GM23248 (cell line): ENCODE measurements at places on chromosomes 2 and 18.
A peak's percentile ranks its signal among the peaks of the same experiment; 100 is the strongest.

GRCh38 chr2:180314086-180314485, 307.0 kb upstream of the CWC22 start:
- peak; percentile 63 for DNase-seq

- DNase-seq, result peak; percentile 88
Measured at GRCh38 chr2:46187112-46187618, 110.0 kb upstream of the EPAS1 start.

- no peak for DNase-seq
Measured at GRCh38 chr2:3317871-3318590, 59.6 kb downstream of the EIPR1 start.

- DNase-seq, result no peak
Measured at GRCh38 chr18:58522132-58522531, 106.8 kb downstream of the ALPK2 start.

DNA sequence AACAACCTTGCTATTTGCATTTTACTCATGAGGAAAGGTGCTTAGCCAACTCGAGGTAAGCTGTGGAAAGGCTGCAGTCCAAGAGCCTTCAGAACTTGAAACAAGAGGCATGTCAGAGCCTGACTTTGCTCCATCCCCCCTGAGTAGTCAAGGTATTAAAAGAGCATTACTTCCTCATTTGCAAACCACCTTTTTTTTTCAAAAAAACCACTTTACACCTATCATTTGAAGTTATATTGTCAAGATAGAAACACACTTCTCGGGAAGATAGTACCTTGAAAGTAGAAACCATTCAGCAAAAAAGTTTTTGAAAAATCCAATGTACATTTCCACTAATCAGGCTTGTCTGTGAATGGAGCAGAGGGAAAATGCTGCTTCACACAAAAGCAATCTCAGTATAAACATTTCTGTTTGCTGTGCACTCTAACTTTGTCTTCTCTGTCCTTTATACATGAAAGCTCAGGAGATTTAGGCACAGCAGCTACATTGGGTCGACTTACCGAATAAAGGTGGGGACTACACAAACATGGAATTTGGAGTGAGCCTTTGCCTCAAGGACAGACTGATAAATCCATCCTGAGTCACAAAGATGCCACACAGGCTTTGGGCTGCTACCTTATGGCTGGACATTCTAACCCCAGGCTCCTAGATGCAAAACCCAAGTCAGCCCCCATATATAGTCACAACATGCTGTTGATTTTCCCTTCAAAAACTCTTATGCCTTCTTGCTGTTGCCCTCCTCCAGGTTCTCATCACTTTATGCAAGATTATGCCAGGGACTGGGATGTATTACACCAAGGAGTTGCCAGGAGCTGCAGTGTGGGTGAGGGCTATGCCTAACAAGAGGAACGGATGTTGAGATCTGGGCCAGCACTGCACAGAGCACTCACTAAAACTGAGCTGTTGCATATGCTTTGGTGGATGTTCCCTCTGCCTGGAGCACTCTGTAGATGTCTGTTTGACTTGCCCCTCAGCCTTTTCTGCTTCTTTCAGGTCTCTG, 41.4 kb upstream of the EML4 start:
- no peak for DNase-seq

DNA sequence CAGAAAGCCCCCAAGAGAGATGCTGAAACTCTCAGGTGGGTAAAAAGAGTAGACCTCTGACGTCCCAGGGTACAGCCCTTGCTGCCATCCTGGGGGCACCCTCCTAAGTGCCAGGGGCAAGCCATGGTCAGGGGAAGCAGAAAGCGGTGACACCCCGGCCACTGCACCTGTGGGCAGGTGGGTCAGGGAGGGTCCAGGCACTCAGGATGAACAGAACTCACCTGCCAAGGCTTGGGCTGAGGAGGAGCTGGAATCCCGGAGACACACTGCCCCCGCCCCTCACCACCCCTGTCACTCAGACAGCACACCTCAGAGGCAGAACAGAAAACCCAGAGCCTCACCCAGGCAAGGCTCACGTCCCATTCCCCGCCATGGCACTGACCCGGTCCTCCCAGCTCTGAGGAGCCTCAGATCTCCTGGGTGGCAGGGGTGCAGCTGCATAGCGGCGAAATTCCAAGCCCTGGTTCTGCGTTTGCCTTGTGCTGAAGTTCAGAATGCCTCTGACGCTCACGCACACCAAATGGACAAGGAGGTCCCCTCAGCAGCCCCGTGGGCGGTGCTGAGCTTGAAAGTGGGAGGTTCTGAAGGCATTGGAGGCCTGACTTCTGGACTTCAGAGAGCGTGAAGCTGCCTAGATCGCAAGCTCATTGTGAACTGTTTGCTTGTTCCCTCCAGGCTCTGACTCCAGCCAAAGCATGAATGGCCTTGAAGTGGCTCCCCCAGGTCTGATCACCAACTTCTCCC, 4.3 kb downstream of the GPR17 start:
- DNase-seq, result peak; percentile 34

- peak; percentile 93 for DNase-seq
Measured at GRCh38 chr2:152542995-152543481, 174.2 kb downstream of the PRPF40A start.

DNA sequence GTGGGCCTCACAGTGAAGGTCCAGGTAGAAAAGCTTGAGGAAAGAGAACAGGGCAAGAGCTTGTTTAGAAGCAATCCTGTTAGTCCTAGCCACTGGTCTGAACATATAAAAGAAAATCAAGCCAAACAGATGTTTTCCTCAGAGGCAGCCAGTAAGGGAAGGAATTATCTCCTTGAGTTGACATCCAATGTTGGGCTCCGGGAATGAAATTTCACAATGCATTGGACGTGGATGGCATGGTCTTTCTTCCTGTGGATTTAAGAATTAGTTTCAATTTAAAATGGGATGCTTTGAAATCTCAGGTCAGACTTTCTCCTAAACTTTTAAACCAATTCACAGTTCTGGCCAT, 92.1 kb downstream of the ACKR3 start:
- DNase-seq, result peak; percentile 65

GRCh38 chr18:23142251-23142929, 7.1 kb downstream of the CABLES1 start:
- peak; percentile 56 for DNase-seq

GRCh38 chr2:216219861-216220260, 110.7 kb downstream of the XRCC5 start:
- no peak for DNase-seq

DNA sequence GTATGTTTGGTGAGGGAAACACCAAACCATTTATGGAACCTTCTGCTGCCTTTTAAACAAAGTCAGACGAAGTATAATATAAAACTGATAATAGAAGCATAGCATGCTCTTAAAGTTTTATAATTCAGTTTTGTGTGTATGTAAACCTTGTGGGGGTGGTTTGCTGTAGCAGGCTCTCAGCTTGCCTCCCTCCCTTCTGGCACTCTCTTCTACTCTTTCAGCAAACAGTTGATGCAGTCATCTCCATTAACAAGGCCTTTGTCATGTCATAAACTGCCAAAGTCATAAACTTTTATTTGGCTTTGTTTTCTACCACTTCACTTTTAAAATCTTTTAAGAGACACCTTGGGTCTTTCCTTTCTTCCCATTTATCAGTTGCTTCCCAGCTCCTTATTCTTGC, 448.2 kb upstream of the SETBP1 start:
- no peak for DNase-seq

DNA sequence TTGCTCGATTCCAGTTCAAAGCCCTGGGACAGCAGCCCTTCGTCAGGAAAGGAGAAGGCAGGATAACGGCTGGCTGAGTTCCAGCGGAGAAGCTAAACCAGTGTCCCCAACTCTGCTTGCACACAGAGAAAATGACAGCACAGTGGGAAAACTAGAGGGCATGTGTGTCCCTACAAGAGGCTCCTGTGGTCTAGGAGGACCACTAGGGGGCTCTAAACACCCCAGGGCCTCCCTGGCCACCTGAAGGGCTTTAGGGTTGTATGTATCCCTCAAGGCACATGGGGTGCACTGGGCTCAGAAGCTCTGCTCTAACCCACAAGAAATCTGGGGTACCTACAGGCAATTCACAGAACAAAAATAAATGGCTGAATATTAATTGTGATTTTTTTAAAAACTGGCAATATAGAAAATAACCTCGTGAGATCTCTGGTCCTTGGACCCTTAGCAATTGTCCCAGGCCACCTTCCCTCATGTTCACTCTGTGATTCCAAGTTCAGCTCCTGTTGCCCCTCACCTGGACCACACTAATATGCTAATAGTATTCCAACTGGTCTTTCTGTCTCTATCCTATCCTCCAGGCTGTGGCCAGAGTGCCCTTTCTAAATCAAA, 17.5 kb downstream of the STAT1 start:
- peak; percentile 59 for DNase-seq

GRCh38 chr2:4091869-4092268, 388.5 kb downstream of the DCDC2C start:
- DNase-seq, result no peak

DNA sequence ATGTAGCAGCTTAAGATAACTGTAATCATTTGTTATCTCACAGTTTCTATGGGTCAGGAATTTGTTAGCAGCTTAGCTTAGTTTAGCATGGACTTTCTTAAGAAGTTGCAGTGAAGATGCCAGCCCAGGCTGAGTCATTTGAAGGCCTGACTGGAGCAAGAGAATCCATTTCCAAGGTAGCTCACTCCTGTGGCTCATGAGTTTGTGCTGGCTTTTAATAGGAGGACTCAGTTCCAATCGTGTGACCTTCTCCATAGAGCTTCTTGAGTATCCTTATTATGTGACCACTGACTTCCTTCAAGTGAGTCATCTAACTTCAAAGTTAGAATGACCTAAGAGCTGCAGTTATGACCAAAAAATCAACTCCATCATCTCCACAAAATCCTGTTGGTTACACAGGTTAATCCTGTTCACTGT, 1.4 kb downstream of the GPATCH11 start:
- peak; percentile 79 for DNase-seq

DNA sequence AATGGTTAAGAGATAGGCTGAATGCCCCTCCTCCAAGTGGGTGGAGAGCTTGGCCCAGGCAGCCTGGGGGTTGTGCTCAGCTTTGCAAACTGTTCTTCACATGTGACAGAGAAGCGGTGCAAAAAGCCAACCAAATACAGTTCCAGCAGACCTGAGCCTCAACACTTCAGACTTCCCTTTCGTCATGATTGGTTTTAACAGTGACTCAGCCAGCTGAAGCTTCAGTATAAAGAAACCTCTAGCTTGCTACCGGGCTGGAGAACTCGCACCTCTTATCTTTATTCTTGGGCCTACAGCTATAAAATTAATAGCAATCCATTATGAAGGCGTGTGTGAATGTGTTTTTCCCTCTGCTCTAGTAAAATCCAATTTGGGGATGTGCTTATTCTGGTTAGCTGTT, 20.0 kb downstream of the SETBP1 start:
- DNase-seq, result peak; percentile 39
